ENCODE measurements at places on chromosomes 12 and 14. TPM values are rescaled to one million over a fixed set of nuclear protein-coding genes. Genes with fewer than 3 reads are reported as not detected.

TSPAN11 gene
- not detected for total RNA-seq

GRCh38 chr12:91562476-91562875 lies 379.9 kb upstream of the DCN start:
- peaks cover 11% of the 10 kb centered on the region for H3K36me3 ChIP-seq
- DNase-seq, result peak; percentile 32
- peak overlapping the region; percentile 47 for H3K27ac ChIP-seq
- H3K27me3 ChIP-seq, result peaks cover 2% of the 10 kb centered on the region

GRCh38 chr12:25187781-25188180 lies 7.2 kb downstream of the DNAI7 start:
- H3K27me3 ChIP-seq, result no peaks in the 10 kb centered on the region
- H3K4me3 ChIP-seq, result no peak overlapping the region
- H3K36me3 ChIP-seq, result no peaks in the 10 kb centered on the region
- DNase-seq, result no peak
- H3K4me1 ChIP-seq, result peaks cover 17% of the 10 kb centered on the region

FOXG1 gene
- total RNA-seq, result not detected

DNA sequence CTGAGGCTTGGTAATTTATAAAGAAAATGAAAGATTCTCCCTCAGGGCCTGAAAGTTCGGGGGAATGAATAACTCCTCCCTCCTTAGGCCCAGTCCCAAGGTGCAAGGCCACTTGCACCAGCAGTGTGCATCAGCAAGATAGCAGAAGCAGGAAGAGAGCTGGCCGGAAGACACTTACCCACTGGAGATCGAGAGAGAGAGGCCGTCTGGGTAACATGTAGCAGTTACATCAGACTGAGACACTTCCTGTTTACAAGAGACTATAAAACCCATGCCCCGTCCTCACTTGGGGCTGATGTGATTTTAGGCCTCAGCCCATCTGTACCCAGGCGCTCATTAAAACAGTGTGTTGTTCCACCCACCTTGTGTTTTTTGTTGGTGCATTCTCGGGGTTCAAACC lies 85.2 kb downstream of the TMTC3 start:
- no peak for DNase-seq
- H3K4me3 ChIP-seq, result no peak overlapping the region
- H3K4me1 ChIP-seq, result peaks cover 7% of the 10 kb centered on the region
- peak overlapping the region; percentile 31 for H3K27ac ChIP-seq
- H3K36me3 ChIP-seq, result no peaks in the 10 kb centered on the region

DNA sequence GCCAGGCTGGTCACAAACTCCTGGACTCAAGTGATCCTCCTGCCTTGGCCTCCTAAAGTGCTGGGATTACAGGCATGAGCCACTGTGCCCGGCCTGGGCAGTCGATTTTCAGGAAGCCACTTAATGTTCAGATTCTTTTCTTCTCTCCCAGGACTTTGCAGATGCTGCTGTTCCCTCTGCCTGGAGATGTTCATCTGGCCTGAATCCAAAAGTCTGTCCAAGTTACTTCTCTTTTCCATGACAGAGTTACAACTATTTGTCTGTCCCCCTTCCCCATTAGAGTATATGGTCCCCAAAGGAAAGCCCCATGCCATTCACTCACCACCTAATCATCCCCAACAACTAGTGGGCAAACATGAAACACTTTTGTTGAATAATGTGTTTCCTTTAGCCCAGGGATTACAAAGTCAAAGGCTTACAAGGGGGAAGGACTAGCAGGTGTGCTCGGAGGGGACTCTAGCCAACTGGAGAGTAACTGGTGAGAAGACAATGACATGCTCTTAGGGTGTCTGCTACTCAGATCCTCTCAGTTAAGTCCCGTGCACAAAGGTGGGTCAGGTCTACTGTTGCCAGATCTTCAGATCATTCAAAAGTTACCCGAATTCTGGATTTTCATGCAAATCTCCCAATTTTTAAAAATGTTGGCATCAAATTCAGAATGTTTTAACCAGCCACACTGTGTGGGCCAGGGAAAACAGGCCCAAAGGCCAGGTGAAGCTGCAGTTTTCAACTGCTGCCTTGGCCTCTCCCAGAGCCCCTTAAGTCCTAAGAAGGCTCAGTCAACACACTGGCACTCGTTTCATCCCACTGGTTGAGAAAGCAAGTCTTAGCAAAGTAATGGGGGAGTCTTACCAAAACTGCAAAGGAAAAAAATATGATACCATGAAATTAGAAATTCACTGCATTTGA lies 29.6 kb downstream of the NUDT4 start:
- peaks cover 34% of the 10 kb centered on the region for H3K4me1 ChIP-seq
- H3K27me3 ChIP-seq, result no peaks in the 10 kb centered on the region
- DNase-seq, result no peak
- H3K4me3 ChIP-seq, result no peak overlapping the region
- H3K27ac ChIP-seq, result no peak overlapping the region
- peaks cover 70% of the 10 kb centered on the region for H3K36me3 ChIP-seq

PITPNM2 gene
- 21.8 TPM for total RNA-seq

DNA sequence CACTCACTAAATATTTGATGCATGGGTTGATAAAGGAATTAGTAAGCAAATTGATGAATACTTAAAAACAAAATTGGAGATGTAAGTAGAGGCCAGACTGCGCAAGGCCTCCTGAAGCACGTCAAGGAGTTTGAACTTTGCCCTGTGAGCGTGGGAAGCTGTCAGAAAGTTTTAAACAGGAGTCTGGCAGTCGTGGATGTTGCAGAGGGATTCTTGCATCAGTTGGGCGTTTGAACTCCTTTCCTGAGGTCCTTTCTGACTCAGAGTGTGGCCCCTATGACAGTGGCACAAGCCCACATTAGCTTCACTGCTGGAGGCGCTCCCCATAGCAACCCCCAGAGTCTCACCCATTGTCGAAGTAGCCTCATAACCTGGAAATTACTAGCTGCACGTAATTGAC lies 17.9 kb upstream of the IL22 start:
- no peaks in the 10 kb centered on the region for H3K36me3 ChIP-seq
- H3K4me1 ChIP-seq, result peaks cover 19% of the 10 kb centered on the region
- peaks cover 4% of the 10 kb centered on the region for H3K27me3 ChIP-seq

SPIC gene
- total RNA-seq, result not detected

DNA sequence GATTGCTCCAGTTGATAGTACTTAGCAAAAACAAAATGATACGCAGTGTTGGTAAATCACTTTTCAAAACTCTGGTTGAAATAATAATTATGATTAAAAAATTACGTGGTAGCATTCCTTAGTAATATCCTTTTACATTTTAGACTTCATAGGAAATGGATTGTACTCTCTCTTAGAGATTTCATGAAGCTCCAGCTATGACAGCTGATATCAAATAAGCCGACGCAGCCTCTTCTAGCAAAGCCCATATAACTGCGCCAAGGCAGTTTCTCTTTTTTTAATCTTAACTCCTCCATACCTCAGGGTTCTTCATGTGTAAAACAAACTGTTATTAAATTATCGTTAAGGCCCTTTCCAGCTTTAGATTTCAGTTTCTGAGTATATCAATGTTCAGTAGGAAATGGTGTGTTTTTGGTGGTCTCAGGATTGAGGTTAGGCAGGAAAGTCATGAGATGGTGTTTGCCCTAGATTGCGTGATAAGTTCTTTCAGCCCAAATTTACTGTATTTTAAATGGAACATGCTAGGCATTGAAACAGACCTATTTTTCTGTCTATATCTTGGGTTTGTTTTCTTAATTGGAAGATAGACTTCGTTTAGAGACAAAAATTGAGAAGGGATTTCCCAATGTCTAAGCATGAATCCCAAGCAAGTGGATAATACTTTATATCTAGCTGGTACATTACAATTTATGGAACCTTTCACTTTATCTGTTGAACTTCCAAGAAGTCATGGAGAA lies 902 bp upstream of the CFL2 start:
- H3K27ac ChIP-seq, result peak overlapping the region; percentile 76
- H3K4me3 ChIP-seq, result peak overlapping the region; percentile 76
- peaks cover 13% of the 10 kb centered on the region for H3K27me3 ChIP-seq
- peaks cover 7% of the 10 kb centered on the region for H3K36me3 ChIP-seq

DNA sequence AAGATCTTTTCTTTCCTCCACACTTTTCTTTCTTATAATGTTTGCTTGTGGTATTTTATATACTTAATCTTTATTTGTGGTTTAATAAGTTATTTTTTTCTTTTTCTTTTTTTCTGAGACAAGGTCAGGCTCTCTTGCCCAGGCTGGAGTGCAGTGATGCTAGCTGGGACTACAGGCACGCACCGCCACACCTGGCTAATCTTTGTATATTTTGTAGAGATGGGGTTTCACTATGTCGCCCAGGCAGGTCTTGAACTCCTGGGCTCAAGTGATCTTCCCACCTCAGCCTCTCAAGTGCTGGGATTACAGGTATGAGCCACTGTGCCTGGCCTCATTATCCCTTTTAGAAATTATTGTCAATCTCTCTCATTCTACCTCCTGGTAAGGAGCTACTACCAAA lies 87.1 kb downstream of the SCFD1 start:
- no peak for DNase-seq
- H3K27ac ChIP-seq, result no peak overlapping the region
- H3K36me3 ChIP-seq, result peaks cover 12% of the 10 kb centered on the region
- H3K27me3 ChIP-seq, result no peaks in the 10 kb centered on the region
- no peak overlapping the region for H3K4me3 ChIP-seq

DNA sequence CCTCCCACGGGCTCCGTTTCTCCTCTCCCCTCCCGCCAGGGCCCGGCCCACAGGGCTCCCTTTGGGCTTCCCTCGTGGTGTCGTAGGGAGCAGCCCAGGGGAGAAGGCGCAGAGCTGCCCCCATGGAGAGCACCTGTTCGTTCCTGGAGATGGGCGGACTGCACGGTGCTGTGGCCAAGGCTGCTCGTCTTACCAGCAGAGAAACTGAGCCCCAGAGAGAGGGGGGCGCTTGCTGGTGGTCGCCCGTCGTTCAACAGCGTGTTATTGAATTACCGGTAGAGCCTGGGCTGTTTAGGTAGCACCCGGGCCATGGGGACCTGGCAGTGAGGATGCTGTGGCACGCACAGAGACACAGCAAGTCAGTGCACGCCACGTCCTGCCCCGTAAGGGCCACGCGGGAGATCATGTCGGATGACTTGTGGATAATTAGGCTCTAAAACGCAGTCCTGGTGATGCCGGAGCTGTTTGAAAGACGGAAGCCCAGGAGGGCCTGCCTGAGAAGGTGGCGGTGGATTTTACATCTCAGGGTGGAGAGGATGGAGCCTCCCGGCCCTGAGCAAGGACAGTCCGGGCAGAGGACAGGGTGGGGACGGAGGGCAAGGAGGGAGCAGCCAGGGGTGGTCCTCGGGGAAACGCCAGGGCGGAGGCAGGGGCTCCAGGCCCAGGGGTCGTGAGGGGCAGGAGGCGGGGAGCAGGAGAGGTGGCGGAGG lies 134.4 kb downstream of the ADGRD1 start:
- H3K27ac ChIP-seq, result no peak overlapping the region
- H3K4me3 ChIP-seq, result no peak overlapping the region
- H3K27me3 ChIP-seq, result no peaks in the 10 kb centered on the region
- no peaks in the 10 kb centered on the region for H3K36me3 ChIP-seq
- DNase-seq, result no peak

MYF5 gene
- not detected for total RNA-seq

- peaks cover 4% of the 10 kb centered on the region for H3K36me3 ChIP-seq
- H3K27ac ChIP-seq, result no peak overlapping the region
- H3K4me1 ChIP-seq, result no peaks in the 10 kb centered on the region
- no peak overlapping the region for H3K4me3 ChIP-seq
- no peak for DNase-seq
Measured at GRCh38 chr12:46653311-46653710, 172.5 kb downstream of the SLC38A4 start.

- peak overlapping the region; percentile 26 for H3K27ac ChIP-seq
- peaks cover 8% of the 10 kb centered on the region for H3K4me1 ChIP-seq
Measured at GRCh38 chr14:71682337-71682736, 249.9 kb upstream of the RGS6 start.

- H3K4me1 ChIP-seq, result peaks cover 11% of the 10 kb centered on the region
- H3K4me3 ChIP-seq, result no peak overlapping the region
- H3K27ac ChIP-seq, result no peak overlapping the region
- DNase-seq, result no peak
- H3K27me3 ChIP-seq, result peaks cover 3% of the 10 kb centered on the region
- H3K36me3 ChIP-seq, result no peaks in the 10 kb centered on the region
Measured at GRCh38 chr12:4224206-4224889, 49.2 kb upstream of the CCND2 start.

DNA sequence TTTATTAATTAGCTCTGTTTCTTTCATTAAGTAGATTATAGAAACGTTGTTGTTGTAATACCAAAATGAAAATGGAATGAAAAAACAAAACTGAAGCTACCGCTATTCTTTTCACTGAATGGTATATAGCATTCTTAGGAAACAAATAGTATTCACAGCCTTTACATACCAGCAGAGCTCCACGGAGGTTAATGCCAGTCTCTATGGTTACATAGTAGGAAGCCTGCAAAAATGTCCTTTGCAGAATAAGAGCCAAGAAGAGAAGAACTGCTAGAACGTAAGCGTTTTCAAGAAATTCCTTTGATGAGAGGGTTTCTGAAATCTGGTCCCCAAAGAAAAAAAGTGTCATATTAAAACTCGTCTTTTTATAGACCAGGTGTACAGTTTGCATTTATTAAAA lies 30.6 kb downstream of the ABCC9 start:
- no peaks in the 10 kb centered on the region for H3K36me3 ChIP-seq
- H3K27ac ChIP-seq, result no peak overlapping the region
- H3K27me3 ChIP-seq, result peaks cover 2% of the 10 kb centered on the region
- DNase-seq, result no peak
